ENCODE measurements at places on chromosomes 12 and 14. TPM values are rescaled to one million over a fixed set of nuclear protein-coding genes. Genes with fewer than 3 reads are reported as not detected.

DNA sequence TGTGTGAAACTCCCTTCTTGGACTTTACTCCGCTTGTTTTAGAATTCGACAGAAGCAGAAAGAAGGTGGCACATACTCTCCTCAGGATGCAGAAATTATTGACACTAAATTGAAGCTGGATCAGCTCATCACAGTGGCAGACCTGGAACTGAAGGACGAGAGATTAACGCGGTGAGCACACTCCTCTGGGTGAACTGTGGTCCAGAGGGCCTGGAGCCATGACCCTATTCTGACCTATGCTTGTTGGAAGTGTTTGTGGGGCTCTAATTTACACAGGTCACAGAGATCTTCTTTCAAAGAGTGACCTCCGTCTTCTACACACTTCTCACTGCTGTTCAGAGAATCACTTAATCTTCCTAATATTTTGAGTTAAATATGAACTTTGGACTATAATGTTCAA, 72.5 kb upstream of the MYF6 start:
- no peak for DNase-seq

DNA sequence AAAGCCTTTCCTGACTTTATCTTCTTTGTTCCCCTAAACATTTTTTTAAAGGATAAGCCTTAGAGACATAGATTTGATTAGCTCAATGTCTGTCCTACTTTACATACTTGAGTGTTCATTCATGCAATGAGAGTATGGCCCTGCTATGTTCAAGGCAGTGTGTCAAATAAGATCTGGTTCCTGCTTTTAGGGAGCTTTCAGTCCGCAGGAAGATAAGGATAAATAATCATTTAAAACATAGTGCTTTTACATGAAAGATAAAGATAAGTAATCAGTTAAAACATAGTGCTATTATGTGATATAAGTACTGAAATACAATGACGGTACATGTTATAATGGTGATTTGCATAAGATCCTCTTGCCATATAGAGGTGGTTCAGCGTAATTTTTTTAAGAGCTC, 378.3 kb upstream of the PRICKLE1 start:
- no peak for DNase-seq

GRCh38 chr12:103013741-103014300, 56.3 kb downstream of the ASCL1 start:
- DNase-seq = no peak

DNA sequence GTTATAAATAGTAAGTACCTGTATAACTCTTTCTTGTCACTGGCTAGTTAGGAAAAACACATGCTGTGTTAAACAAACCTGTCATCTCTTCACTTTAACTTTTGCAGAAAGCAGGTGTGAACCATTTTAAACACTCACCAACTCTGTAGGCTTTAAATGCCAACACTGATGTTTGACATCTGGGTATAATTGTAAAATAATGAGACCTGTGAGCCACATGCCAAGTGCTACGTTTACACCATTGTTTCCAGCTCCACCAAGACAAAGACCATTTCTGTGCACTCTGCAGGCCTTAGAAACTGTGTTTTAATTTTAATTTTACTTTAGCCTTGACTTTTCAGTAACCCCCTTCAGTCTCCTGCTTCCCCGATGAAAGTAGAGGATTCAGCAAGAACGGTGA, 11.0 kb downstream of the TPH2 start:
- DNase-seq = no peak

DNA sequence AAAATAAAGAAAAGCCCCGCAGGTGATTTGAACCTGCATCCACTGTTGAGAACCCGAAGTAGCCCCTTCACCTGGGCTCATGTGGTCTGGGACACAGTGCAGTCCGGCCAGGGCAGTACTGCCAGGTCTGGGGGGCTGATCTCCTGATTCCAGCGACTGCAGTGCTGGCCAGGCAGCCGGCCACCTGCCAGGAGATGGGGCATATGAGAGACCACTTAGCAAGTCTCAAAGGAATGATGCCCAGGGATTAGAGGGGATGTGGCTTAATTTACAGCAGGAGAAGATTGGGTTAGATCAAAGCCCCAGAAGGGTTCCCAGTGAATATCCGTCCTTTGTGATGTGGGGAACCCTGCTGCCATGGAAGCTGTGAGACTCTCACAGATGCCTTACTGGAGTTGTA, 113.3 kb downstream of the PRMT8 start:
- no peak for DNase-seq

DNA sequence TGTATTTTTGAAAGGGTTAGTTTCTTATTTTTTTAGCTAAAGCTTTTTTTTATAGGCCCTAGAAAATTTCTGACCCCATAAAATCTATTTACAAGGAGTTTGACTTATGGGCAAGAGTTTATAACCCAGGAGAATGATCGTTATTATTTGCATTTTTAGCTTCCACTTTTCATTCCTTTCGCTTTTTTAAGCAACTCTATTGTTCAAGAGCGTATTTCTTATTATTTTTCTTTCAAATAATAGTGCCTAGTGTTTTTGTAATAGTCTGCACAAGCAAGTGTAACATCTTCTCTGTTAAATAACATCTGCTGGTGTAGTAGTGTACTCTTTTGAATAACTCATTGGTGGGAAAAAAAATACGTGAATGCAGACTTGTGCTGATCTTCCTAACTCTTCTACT, 216.3 kb downstream of the ERC1 start:
- no peak for DNase-seq

- peak; percentile 75 for DNase-seq
These were observed 214.5 kb downstream of the BTG1 start for GRCh38 chr12:91931111-91931510.

GRCh38 chr14:32565256-32565655, 236.2 kb downstream of the AKAP6 start:
- DNase-seq = peak; percentile 14

GRCh38 chr12:56420411-56420810, 28.8 kb downstream of the TIMELESS start:
- no peak for DNase-seq

- no peak for DNase-seq
These were observed 18.8 kb downstream of the RMST start for GRCh38 chr12:97481428-97481827.

GRCh38 chr14:32259368-32260013, 56.4 kb upstream of the RNU6-8 start:
- no peak for DNase-seq

DNA sequence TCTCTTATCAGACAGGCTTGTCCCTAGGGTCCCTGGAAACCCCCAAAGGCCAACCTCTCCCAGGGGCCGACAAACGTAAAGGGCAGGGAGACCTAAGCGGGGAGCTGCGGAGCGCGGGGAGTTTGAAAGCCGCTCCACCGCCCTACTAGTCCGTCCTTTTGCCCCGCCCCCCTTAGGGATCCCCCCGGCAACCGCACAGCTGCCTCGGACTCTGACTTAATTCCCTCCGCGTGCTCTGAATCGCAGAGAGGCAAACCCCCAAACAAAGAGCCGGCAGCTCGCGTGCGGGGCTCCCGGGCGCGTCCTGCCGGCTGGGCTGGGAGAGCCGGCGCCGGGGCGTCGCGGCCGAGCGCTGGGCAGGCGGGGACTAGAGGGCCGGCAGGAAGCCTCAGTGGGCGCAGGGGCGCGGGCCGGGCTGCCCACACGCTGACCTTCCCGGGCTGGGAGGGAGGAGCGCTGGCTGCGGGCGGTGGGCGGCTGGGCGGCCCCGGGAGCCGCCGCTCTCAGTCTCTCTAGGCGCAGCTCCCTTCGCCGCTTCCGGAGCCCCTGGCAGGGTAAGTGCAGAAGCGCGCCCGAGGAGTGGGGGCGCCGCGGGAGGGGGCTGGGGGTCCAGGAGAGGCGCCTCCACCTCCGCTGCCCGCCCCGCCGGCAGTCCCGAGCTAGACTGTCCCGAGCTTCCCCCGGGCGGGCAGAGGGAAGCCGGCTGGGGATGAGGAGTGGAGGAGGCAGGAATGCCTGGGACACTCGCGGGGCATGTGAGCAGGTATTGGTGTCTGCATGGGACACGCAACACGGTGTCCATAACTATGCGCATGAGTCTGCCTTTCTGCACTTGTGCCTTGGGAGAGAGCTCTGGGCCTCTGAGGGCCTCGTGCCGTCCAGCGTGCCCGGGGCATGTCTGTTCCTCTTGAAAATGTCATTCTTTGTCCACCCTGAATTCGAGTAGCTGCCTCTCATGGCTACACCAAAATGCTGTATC, at the start of gene TSPAN11:
Gene TSPAN11 (plus strand): TSS at position 506 of the 979 bp plus-strand sequence. CDS start 27,244 bp downstream, outside the sequence.
- no peak for DNase-seq

DNA sequence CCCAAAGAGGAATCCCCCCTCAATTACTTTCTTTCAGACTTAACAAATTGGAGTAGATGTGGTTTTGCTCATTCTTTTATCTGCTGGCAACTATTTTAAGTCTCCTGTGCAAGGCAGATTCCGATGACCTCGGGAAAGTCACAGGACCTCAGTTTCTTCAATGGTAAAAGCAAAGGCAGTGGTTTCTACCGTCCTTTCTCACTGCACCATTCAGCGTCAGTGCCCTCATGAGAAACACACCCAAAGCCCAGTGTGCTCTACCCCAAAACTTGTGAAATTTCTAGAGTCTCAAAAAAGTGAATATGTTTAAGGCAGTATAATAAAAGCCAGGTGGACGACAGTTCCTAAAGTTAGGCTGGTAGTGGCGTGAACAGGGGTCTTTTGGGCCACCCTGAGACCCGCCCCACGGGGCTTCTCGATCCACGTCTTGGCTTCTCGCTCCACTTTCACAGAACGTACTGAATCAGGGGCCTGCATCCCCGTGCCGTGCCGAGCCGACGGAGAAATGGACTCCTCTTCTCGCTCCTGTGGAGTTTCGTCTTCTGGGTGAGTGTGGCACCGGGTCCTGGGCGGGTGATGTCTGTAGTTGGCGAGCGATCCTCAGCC, 1.3 kb upstream of the ARHGAP5 start:
- no peak for DNase-seq

- no peak for DNase-seq
These were observed 155.5 kb upstream of the CCND2 start for GRCh38 chr12:4118017-4118510.

DNA sequence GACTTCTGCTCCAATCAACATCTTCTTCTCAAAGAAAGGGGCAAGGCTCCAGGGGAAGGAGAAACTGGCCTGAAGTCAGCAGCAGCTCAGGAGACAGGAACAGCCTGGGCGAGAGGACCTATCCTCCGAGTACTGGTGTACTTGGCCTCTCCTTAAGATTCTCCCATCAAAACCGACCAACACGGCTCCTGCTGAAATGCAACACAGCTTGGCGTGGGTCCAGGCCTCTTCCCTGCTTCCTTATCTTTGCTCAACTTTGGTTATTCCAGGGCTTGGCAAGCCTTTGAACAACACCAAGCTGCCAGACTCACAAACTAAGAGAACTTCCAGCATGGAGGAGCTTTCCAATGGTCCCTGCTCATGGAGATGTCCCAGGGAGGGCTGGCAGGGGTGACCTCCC, 377.4 kb downstream of the BCL11B start:
- no peak for DNase-seq

DNA sequence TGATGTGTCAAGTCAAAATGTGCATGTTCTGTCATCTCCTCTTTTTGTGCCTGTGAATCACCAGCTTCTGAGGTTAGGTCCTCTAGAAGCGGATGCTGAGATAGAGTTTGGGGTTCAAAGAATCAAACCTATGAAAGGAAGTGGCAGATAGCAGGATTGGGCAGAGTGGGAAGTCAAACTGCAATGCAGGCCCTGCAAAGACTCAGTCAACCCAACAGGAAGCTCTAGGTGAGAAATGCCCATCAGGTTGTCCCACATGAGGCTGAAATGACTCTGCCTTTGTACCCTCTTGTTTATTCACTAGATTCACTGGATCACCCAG, 4.5 kb upstream of the MIA2 start:
- DNase-seq = peak; percentile 40

DNA sequence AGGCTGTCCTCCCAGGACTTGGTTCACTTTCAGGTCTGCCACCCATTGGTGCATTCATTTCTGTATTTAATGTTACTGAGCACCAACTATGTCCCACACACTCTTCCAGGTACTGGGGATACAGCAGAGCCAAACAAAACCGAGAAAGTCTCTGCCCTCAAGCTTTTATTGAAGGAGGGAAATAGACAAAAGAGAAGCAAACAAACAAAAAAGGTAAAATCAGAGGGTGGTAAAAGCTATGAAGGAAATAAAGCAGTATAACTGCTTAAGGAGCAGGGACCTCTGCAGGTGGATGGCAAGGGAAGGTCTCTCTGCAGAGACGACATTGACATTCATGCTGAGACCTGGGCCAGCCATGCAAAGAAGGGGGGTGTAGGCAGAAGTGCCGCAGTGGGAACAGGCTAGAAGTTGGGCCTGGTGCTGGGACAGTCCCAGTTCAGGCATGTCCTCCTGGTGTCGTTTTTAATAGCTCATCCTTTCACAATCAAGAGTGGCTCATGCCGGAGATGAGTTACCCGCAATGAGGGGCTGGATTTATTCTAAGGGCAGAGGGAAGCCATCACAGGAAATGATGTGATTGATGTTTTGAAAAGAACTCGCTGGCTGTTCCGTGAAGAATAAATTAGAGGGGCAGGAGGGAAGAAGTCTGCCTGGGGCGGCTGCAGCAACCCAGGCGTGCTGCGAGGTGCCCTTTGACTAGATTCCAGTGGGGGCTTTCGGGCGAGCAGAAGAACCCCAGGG, 72.8 kb downstream of the IRF2BPL start:
- no peak for DNase-seq

GRCh38 chr14:28758885-28759652, 7.5 kb upstream of the FOXG1 start:
- no peak for DNase-seq

GRCh38 chr14:52692248-52692962, 3.0 kb downstream of the ERO1A start:
- no peak for DNase-seq

The BATF gene
- 14.8 TPM for polyA plus RNA-seq

The BDKRB1 gene
- polyA plus RNA-seq = 1.2 TPM

The TSFM gene
- 39.3 TPM for polyA plus RNA-seq

The FBLN5 gene
- polyA plus RNA-seq = 48.3 TPM

The PSME2 gene
- 403 TPM for polyA plus RNA-seq

The CELA1 gene
- polyA plus RNA-seq = not detected

The GRIP1 gene
- 1.4 TPM for polyA plus RNA-seq

The SDSL gene
- polyA plus RNA-seq = 11.8 TPM

The RASSF9 gene
- not detected for polyA plus RNA-seq

The NID2 gene
- 1.7 TPM for polyA plus RNA-seq

The HOXC5 gene
- 0.25 TPM for polyA plus RNA-seq

The SLC38A4 gene
- not detected for polyA plus RNA-seq

The SMIM41 gene
- polyA plus RNA-seq = 6.5 TPM

The ENDOU gene
- polyA plus RNA-seq = 7.6 TPM
